ENCODE measurements at places on chromosomes 5 and 9.
A peak's percentile ranks its signal among the peaks of the same experiment; 100 is the strongest.

DNA sequence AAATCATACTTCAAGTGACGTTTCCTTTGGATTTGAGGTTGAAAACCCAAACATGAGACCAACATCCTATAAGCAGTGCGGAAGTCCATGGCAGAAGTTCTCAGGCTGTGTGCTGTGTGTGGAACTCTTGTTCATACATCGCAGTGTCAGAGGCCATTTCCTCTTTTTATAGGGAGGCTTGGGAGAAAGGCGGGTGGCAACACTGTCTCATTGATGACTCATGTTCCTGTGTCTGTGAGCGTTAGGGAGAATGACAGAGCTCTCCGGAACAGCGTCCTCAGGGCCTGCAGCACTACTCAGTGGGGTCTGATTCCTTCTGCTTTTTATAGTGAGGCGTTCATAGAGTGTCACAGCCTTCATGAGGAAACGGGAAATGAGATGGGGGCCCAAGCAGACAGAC, 98.8 kb upstream of the BASP1 start:
- DNase-seq, result no peak

DNA sequence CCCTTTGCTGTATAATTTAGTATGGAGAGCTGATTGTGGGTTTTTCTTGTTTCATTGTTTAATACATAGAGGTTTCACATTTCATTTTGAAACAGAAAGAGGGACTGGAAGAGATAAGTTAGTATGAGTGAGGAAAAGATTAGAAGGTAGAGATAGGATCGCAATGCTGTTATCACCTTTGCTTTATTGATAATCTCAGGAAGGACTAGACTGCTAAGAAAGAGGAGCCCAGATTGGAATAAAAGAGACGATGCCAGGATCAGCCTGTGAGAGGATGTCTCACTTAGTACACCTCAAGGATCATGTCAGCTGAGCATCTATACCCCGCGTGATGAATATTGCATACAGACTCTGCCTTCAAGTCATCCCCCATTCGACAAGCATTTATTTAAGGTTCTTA, 178.0 kb upstream of the DMAC1 start:
- no peak for DNase-seq

- no peak for DNase-seq
Observed at GRCh38 chr5:7548596-7548995, 152.7 kb downstream of the ADCY2 start.

DNA sequence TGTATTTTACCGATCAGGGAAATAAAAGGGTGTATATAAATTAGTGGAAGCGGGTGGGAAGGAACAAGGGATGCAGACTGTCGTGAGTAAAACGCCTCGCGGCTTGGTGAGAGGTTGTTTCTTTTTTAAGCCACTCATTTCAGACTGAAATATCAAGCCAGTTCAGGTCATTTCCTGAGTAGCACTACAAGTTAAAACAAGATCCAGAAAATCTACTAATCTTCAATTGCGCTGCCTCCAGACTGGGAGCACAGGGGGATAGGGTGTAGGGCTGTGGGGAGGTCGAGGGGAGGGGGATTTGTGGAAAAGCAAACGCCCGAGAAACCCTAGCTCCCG, 140.8 kb downstream of the TSSK1B start:
- peak; percentile 8 for DNase-seq

DNA sequence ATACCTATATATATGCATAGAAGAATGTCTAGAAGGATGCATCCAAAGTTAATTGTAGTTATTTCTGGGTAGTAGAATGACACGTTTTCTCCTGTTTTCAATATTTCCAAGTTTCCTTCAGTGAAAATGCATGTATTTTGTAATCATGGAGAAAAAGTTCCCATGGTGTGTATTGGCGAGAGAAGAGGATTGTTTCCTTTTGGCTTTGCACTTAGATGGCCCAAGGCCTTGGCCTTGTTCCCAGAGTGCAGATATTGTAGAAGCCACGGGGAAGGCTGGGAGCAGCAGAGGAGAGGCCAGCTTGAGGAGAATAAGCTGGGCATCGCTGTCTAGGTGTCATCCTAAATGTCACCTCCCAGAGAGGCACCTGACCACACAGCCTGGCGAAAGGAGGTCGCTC, 44.0 kb downstream of the IRF1 start:
- no peak for DNase-seq

DNA sequence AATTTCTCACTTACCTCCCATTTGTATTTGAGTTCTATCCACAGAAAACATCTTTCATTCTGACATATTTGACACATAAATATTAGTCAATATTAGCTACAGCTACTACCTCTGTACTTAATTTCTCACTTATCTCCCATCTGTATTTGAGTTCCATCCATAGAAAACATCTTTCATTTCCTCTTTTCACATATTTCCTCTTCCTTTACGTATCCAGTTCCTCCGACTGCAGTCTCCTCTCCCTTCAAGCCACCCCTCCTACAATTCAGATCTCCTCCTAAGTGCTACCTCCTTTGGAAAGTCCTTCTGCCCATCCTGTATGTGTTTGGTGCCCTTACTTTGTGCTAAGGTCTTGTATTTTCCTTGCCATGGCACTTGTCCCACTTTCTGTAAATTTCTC, 1.6 kb downstream of the SREK1IP1 start:
- no peak for DNase-seq

- no peak for DNase-seq
Observed at GRCh38 chr5:91302305-91302704, 80.8 kb downstream of the ARRDC3 start.

DNA sequence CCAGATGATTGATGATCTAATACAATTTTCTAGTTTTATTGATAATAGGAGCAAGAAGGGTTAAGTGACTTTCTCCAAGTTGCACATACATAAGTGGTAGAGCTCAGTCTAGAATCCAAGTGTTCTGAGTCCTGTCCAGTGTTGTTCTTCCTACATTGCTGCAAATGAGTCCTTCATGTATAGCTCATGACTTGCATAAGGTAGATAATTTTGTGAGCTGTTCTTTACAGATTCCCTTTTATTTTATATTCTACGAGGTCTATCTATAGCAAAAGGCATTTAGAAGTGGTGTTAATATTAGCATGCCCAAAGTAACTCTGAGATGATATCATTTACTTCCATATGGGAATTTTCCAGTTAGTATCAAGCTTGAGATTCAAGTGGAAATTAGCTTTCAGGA, 20.0 kb downstream of the MRPS30 start:
- DNase-seq, result no peak

DNA sequence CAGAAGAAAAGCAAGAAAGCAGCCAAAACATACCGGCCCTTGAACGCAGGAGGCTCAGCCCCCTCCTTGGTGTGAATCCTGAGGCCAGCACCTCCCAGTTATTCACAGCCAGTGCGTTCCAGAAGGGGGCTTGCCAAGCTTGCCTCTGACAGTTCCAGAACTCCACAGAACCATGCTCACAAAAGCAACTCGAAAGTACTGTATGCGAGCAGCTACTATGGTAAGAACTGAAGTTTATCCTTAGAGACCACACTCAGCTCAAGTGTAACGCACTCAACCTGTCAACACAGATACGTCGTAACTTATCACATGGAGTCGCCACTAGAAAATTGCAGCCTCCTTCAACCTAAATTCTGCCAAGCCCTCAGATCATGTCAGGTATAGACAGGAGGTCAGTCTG, 1.4 kb downstream of the UBAC1 start:
- no peak for DNase-seq

GRCh38 chr9:112006361-112007020, 109.9 kb downstream of the UGCG start:
- no peak for DNase-seq

- no peak for DNase-seq
Observed at GRCh38 chr9:114287763-114288192, 35.1 kb upstream of the ORM1 start.

- no peak for DNase-seq
Observed at GRCh38 chr5:37881359-37881758, 41.5 kb upstream of the GDNF start.

DNA sequence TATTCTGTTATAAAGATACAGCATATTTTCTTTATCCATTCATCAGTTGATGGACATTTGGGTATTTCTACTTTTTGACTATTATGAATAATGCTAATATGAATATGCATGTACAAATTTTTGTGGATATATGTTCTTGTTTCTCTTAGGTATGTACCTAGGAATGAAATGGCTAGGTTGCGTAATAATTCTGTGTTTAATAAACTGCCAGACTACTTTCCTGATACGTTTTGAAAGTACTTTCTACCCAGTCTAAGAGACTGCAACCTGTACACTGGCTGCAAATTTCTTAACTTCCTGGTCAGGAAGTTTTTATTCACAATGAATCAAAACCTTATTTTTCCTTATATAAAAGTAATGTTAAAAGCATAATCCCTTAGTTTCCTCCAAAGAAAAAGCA, 93.9 kb upstream of the STARD4 start:
- no peak for DNase-seq

- DNase-seq, result no peak
Observed at GRCh38 chr9:2613730-2614271, 7.8 kb upstream of the VLDLR start.

Measured in activated CD4-positive, alpha-beta T cell treated with anti-CD3 and anti-CD28 coated beads, Interleukin-2, amount 50 U/mL, for 48 hours (primary cell).